Stimulated activated CD4-positive, alpha-beta T cell treated with anti-CD3 and anti-CD28 coated beads, Interleukin-1b, Interleukin-23, amount 100 ng/mL, for 4 hours (primary cell): ENCODE measurements at places on chromosomes 1 and 21.

- DNase-seq, result no peak
Measured at GRCh38 chr21:44550807-44551206, 498 bp downstream of the KRTAP10-2 start.

DNA sequence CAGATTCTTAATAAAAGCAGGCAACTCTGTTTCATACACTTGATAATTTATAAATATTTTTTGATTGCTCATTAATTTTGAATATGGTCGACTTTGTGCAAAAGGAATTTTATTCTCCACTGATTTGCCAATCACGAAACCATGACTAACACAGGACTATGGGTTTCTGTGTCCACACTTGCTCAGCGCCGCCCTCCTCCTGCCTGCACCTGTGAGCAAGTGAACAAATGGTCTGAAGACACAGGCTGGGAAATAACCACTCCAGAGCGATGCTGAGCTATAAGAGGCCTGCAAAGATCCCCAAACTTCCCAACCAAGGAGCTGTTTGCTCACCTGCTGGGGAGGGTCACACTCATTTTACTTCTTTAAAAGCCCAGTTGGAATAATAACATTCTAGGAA lies 19.6 kb downstream of the ABCB10 start:
- DNase-seq, result no peak

- DNase-seq, result no peak
Measured at GRCh38 chr1:91732291-91733107, 153.5 kb downstream of the TGFBR3 start.

DNA sequence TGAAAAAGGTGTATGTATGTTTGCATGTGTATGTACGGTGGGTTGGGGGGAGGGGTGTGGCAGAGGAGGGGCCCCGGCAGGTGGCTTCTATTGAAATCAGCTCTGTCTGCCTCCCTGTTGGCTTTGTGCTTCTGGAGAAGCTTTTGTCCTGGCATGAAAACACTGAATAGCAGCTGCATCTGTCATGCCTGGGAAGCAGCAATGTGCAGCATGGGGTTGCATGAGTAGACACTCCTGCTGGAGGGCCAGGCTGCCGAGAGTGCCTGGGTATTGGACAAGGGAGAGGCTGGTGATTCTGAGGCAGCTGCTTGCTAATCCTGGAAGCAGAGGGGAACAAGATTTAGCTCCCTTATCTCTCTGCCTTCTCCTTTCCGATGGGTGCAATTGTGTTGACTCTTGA lies 20.5 kb downstream of the MAPKAPK2 start:
- no peak for DNase-seq

GRCh38 chr1:246293366-246294121 lies 213.5 kb downstream of the SMYD3 start:
- no peak for DNase-seq

DNA sequence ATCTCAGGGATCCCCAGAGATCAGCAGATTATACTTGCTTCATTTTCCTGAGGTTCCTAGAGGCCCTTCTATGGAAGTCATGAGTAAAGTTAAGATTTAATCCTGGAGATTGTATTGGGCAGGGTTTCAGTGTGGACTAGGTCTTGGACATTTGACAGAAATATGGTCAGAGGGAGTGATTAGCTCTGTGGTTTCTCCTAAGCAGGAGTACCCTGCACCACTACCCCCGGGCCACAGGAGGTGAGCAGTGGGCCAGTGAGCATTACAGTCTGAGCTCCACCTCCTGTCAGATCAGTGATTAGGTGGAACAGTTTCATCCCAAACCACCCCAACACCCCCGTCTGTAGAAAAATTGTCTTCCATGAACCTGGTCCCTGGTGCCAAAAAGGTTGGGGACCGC lies 43.2 kb downstream of the PHACTR4 start:
- DNase-seq, result no peak
